Activated naive CD8-positive, alpha-beta T cell treated with anti-CD3 and anti-CD28 coated beads for 36 hours (primary cell): ENCODE measurements at places on chromosomes 7 and 10. TPM values are rescaled to one million over a fixed set of nuclear protein-coding genes. Genes with fewer than 3 reads are reported as not detected.

- H3K4me3 ChIP-seq = no peak overlapping the region
- no peak overlapping the region for H3K27ac ChIP-seq
- DNase-seq = no peak
- no peaks in the 10 kb centered on the region for H3K36me3 ChIP-seq
Measured at GRCh38 chr7:42395607-42396006, 158.6 kb upstream of the GLI3 start.

DNA sequence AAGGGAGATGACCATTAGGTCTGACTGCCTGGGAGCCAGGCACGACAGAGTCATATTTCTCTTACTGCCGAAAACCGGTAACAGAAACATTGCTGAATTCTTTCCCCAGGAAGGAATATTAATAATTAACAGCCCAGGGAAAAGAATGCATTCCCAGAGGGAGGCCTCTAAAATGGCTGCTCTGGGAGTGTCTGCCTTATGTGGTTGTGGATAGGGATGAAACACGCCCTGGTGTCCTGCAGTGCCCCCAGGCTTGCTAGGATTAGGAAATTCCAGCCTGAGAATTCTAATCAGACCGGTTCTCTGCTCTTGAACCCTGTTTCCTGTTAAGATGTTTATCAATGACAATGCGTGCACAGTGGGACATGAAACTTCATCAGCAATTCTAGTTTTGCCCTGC lies 226.7 kb downstream of the GPAM start:
- no peaks in the 10 kb centered on the region for H3K4me1 ChIP-seq
- H3K4me3 ChIP-seq = no peak overlapping the region
- H3K27ac ChIP-seq = no peak overlapping the region
- no peak for DNase-seq

GRCh38 chr10:728603-729002 lies 39.1 kb upstream of the DIP2C start:
- no peak for DNase-seq
- H3K27ac ChIP-seq = no peak overlapping the region
- no peaks in the 10 kb centered on the region for H3K4me1 ChIP-seq
- no peaks in the 10 kb centered on the region for H3K27me3 ChIP-seq
- H3K36me3 ChIP-seq = no peaks in the 10 kb centered on the region
- H3K4me3 ChIP-seq = no peak overlapping the region

- DNase-seq = no peak
- H3K27me3 ChIP-seq = no peaks in the 10 kb centered on the region
- peaks cover 6% of the 10 kb centered on the region for H3K4me1 ChIP-seq
- no peak overlapping the region for H3K27ac ChIP-seq
- no peaks in the 10 kb centered on the region for H3K36me3 ChIP-seq
- H3K4me3 ChIP-seq = no peak overlapping the region
Measured at GRCh38 chr10:77881222-77881621, 45.3 kb downstream of the DLG5 start.

- no peaks in the 10 kb centered on the region for H3K27me3 ChIP-seq
- no peak for DNase-seq
- H3K27ac ChIP-seq = no peak overlapping the region
Measured at GRCh38 chr7:74043523-74043951, 15.6 kb downstream of the ELN start.

The HOGA1 gene
- total RNA-seq = not detected
